Pons (tissue), 1 donor: ENCODE measurements at places on chromosomes 5 and 9.
A peak's percentile ranks its signal among the peaks of the same experiment; 100 is the strongest.

DNA sequence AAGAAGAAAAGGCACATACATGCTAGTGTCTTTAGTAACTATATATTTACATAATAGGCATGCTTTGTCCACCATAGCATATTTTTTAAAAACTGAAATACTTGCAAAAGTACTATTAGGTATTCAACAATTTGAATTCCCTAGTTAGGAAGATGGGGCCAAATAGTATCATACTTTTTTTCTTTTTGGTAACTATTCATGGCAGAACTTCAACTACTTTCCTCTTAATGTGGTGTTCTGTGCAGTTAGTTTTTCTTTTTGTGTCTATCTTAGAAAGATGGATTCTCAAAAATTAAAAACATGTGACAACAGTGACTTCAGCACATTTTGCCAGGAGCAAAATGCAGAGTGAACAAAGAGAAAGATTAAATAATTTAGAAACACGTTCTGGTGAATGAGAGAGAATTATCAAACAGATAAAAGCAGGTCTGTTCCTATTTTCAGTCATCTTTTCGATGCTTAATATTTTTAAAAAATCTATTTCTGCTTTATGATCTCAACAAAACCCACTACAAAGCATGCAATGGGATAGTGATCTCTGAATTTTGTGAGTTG is 341.1 kb downstream of the ARL15 start:
- DNase-seq = no peak

GRCh38 chr9:95788021-95788420 is 87.5 kb upstream of the ERCC6L2 start:
- DNase-seq = no peak

GRCh38 chr5:100861148-100861547 is 41.9 kb downstream of the ST8SIA4 start:
- no peak for DNase-seq

DNA sequence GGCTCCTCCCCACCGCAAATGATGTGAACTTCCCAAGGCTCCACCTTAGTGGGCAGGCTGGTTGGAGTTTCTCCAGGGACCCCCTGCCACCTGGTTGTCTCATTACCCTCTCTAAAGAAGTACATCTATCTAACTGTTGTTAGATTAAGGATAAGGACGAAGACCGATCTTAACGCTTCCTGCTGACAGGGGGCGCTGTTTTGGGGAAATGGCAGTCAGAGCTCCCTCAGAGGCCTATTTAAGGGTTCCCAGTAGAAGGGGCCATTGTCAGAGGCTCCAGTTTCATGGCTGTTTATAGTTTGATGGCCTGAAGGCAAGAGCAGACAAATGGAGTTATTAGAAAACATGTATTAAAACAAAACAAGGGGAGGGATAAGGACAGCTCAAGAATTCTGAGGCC is 100.1 kb downstream of the SPEF2 start:
- no peak for DNase-seq

DNA sequence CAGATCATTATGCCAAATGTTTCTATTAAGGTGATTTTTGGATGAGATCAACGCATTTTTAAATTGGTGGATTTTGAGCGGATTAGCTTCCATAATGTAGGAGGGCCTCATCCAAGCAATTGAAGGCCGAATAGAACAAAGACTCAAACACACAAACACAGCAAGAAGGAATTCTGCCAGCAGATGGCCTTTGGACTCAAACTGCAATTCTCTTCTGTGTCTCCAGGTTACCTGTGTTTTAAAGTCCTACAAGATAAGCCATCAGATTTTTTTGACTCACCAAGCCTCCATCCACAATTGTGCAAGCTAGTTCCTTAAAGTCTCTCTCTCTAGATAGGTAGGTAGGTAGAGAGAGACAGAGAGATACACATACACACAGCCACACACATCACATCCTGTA is 25.5 kb downstream of the CDH6 start:
- DNase-seq = no peak

DNA sequence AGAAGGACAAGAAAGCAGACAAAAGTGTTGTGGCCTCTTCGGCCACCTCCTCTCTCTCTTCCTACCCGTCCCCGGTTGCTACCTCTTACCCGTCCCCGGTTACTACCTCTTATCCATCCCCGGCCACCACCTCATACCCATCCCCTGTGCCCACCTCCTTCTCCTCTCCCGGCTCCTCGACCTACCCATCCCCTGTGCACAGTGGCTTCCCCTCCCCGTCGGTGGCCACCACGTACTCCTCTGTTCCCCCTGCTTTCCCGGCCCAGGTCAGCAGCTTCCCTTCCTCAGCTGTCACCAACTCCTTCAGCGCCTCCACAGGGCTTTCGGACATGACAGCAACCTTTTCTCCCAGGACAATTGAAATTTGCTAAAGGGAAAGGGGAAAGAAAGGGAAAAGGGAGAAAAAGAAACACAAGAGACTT is 2.4 kb downstream of the EGR1 start:
- DNase-seq = no peak

DNA sequence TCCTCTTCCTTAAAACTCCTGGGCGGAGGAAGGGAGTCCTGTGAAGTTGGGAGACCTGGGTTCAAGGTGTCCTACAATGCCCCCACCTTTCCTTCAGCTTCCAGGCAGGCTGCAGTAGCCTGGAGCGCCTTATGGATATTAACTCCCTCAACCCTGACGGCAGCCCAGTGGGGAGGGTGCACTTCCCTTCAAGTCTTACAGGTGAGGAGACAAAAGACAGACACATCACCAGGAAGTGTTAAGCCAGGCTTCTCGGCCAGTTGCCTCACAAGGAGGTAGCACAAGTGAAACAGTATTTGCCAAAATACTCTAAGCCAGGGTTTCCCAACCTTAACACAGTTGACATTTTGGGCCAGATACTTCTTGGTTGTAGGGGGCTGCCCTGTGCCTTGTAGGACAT is 4.2 kb downstream of the TRIM7 start:
- no peak for DNase-seq

DNA sequence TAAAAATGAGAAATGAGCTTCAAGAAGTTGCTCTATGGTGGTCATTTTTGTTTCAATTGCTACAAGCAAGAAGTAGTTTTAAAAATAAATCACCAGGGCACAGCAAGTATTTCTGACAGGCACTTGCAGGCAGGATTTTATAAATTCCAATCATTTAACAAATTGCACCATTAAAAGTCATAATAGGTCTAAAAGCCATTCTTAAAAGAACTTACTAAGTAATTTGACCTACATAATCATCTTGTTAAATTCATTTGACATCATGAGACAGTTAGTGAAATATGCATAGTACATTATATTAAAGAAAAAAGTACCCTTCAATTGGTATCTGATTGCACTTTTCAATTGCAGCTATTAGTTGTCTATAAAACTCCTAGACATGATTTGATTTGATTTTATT is 31.0 kb downstream of the TLX3 start:
- DNase-seq = no peak

GRCh38 chr5:141747152-141748141 is 65.4 kb upstream of the ARAP3 start:
- DNase-seq = peak; percentile 94

- no peak for DNase-seq
Measured at GRCh38 chr9:118273048-118273447, 568.8 kb downstream of the TLR4 start.
